ENCODE measurements at places on chromosomes 5 and 9.

GRCh38 chr5:157602505-157602904 is 26.9 kb upstream of the ADAM19 start:
- peak; percentile 41 for DNase-seq

- no peak for DNase-seq
Observed at GRCh38 chr5:38479315-38479904, 77.0 kb downstream of the LIFR start.

DNA sequence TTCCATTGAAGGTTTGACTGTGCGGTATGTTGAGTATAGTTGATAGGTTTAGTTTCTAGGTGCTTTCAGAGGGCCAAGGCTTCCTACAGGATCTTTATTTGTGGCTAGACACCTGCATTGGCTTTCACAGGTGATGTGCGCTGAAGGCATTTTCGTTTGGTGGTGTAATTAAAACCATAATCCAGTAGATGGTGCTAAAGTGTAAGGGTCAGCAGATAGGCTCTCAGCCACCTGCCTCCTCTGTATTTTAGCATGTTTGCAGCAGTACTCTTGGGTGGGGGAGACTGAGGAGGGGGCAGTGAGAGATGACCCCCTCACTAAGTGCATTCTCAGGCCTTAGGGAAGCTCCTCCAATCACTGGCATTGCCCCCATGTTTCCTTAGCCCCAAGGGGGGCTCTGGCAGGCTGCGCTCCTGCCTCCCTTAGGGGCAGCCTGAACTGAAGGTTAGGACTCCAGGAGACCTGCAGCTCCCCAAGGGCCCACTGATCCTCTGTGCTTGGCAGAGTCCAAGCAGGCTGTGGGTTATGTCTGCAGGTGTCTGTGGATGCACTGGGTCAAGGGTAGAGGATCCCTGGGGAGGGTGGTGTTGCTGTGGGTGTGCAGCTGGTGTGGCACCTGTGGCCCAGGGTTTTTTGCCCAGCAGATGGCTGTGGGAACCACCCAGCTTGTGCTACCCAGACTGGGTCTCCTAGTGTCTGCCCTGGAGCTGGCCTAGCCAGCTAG is 23.4 kb downstream of the CDK20 start:
- DNase-seq, result peak; percentile 49

DNA sequence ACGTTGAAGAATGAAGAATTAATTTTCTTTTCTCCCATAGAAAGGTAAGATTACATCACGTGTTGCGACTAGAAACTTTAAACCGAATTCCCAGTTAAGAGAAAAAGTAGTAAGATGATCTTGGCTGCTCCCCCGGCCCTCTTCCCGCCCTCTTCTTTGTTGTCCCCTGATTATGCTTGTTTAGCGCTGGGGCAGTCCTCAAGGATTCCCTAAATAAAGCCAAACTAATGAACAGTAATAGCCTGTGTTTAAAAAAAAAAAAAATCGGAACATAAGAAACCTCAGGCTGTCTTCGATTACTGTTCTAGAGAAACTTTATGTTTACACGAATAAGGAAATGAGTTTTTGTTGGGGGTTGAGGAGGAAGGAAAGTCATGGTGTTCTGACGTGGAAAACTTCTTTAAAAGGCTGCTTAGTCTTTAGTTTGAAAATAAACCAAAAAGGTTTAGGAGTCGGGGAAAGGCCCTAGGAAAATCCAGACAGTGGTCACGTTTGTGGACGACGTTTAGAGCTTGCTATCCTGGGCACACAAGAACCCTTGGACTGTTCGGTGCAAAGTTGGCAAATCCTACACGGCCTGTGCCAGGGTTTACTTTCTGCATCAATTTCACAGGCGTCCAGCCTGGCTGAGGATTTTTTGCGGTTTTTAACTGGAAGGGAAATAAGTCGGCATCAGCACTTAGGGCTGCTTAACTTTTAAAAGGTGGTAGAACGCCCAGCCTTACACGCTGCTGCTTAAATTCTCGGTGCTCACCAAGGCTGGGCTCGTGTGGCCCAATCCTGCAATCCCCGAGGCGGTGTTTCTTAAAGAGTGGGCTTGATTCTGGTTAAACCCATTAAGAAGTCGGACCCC is 1.1 kb upstream of the MAT2B start:
- DNase-seq, result peak; percentile 57

- no peak for DNase-seq
Observed at GRCh38 chr5:40606077-40606765, 73.5 kb upstream of the PTGER4 start.

DNA sequence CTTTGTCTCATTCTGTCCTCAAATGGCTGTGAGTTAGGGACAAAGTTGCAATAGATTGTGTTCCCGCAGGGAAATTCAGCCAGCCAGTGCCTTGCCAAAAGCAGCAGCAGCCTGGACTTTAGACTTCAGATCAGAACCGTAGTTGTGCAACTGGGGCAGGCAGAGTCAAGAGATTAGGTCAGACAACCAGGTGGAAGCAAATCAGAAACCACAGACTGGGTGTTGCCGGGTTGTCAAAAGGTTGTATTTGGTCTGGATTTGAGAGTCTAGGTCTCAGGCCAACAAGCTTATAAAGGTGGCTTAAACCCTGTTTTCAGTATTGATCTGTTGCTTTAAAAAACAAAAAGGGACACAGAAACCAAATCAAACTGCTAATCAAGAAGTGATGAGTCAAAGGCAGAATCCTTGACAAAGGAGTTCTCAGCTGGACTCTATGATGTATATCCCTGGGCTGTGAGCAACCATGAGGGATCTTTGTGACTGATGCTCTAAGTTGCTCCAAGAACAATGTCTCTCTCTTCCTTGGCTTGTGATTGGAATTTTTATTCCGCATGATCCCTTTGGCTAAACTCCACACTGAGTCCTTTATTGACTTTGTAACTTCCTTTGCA is 20.9 kb downstream of the RFK start:
- DNase-seq, result peak; percentile 68

- no peak for DNase-seq
Observed at GRCh38 chr9:130937146-130938076, 1.6 kb downstream of the FIBCD1 start.

DNA sequence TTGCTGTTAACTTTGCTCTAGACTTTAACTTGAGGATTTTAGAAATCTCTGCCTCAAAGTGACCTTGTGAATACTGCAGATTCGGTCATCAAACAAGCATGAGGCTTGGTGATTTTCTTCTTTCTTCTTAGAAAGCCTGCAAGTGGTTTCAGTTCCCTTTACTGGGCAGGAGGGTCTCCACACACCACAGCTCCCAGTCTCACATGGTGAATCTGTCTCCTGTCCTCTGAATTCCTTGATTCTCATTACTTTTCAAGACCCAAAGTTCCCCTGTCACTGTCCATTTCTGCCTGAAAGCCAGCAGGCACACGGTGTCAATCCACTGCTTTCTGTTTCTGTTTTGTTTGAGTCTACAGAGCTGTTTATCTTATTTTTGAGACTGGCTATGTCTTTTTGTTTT is 14.1 kb downstream of the HSPB3 start:
- DNase-seq, result no peak

DNA sequence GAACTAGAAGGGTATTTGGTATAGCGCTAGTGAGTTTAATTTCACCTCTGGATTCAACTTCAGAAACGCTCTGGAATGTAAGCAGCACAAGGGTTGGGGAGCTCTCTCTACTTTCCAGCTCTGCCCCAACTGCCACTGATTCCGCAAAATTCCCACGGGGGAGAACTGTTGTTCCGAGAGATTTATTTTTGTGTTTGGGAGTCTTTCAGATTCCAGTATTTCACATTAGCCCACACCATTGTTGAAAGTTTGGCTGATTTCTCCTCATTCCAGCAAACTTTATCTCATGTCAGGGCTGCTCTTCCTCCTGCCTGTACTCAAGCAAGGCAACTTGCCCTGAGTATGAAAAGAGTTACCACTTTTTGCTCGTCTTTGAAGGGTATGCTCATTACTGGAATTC is 198.5 kb upstream of the EGFLAM start:
- DNase-seq, result no peak

- no peak for DNase-seq
Observed at GRCh38 chr5:137594717-137595116, 95.6 kb upstream of the SPOCK1 start.

GRCh38 chr5:1317921-1318565 is 23.2 kb upstream of the TERT start:
- DNase-seq, result no peak

GRCh38 chr9:131449276-131449675 is 53.4 kb upstream of the POMT1 start:
- DNase-seq, result no peak

DNA sequence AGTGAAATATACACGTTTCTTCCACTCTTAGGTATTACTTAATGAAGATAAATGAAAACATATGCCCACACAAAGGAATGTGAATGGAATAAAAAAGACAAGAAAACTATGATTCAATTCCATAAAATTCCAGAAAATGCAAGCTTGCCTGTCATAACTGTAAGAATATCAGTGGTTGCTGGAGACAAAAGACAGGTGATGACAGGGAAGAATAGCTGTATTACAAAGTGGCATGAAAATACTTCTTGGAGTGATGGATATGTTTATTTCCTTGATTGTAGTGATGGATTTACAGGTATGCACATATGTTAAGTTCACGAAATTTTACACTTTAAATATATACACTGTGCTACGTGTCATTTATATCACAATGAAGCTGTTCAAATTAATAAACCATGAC is 553.3 kb downstream of the HTR1A start:
- no peak for DNase-seq
